ENCODE measurements at places on chromosomes 12 and 14.
A peak's percentile ranks its signal among the peaks of the same experiment; 100 is the strongest.

- DNase-seq: no peak
Observed at GRCh38 chr12:90086281-90086680, 377.6 kb upstream of the ATP2B1 start.

DNA sequence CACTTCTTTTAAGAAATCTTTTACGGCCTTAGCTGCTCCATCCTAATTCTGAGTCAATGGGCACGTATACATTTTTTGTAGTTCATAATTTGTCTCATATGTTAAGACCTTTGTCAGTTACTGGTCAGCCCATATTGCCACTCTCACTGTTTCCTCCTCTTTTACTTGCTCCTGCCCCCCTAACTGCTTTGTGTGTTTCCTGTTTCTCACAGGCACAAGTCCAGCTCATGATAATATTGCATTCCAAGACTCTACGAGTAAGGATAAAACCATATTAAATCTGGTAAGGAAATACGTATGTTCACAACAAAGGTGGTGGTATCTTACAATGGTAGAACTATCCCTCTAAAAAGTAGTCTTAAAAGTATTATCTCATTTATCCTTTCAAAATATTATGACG is 111.7 kb downstream of the DNAI7 start:
- DNase-seq: no peak

DNA sequence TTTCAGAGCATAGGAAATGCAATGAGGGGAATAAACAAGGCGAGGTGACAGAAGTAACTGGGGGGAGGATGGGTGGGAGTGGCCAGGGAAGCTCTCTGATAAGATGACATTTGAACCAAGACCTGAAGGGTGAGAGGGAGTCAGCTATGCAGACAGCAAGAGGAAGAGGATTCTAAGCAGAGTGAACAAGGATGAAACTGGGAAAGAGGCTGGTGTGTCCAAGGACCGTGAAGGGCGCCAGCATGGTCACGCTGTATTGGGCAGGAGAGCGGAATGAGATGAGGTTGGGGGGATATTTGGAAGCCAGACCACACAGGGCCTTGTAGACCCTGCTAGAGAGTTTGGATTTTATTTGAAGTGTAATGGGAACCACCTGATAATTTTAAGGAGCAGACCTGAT is 10.5 kb upstream of the PPP1R1A start:
- DNase-seq: no peak

- peak; percentile 10 for DNase-seq
Observed at GRCh38 chr14:42013559-42013958, 406.9 kb downstream of the LRFN5 start.

- DNase-seq: no peak
Observed at GRCh38 chr14:93949511-93950075, 22.4 kb downstream of the FAM181A start.

Data from A172 (cell line).